Fibroblast of the aortic adventitia (primary cell): ENCODE measurements at places on chromosomes 3 and 15.
A peak's percentile ranks its signal among the peaks of the same experiment; 100 is the strongest.

DNA sequence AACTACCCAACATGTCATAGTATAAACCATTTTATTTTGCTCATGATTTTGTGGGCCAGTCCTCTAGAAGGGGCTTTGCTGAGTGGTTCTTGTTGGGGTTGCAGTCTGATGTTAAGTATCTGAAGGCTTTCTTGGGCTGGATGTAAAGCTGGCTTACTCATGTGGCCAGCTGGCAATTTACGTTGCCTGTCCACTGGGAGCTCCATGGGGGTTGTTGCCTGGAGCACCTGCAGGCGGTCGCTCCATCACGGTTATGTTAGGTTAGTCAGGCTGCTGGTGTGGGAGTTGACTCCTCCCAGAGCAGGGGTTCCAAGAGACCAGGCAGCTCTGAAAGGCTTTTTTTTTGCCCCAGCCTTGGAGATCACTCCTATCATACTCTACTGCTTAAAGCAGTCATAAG lies 98.1 kb downstream of the NR1D2 start:
- DNase-seq = no peak

DNA sequence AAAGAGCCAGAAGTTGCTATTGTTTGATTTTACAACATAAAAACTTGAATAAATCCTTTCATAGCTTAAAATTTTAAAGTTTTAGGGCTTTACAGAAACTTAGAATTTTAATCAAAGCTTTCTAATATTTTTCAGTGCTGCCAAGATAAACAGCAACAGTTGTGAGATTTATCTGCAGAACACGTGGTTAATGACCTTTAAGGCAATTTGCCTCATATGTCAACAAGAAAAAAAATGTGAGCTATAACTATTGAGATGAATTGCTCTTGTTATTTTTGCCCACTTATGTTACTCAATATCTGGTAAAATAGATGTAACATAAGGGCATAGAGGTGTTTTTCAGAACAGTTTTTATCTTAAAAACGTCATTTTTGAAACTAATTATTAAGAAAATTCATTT lies 96.7 kb upstream of the NECTIN3 start:
- DNase-seq = no peak

DNA sequence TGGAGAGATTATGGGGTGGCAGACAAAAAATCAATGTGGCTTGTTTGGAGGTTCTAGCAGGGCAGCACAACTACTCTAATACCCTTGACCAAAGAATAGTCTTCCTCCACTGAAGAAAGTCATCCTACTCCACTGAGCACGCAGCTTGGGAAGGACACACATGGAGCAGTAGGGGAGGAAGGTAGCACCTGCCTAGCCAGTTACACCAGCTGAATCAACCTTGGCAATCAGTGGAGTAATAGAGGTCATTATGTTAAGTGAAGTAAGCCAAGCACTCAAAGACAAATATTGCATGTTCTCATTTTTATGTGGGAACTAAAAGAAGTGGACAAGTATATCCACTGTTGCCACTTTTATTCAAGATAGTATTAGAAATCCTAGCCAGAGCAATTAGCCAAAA lies 555.8 kb upstream of the ALCAM start:
- no peak for DNase-seq

DNA sequence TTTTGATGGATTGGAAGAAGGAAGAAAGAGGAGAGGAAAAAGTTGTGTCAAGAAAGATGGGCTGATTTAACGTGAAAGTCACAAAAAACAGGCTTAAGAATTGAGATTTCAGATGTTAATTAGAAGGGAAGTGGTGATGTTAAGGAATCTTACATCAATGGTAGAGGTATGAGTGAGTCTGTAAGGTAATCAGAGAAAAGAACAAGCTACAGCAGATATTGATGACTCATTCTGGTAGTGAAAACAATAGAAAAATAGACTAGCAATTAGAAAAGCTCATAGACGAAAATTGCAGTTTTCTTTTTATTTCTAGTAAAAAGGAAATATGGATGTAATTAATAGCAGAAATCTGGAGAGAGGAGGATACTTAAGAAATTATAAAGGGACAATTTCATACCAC lies 559.6 kb downstream of the MCTP2 start:
- no peak for DNase-seq

GRCh38 chr3:76871655-76872054 lies 168.2 kb upstream of the ROBO2 start:
- no peak for DNase-seq

DNA sequence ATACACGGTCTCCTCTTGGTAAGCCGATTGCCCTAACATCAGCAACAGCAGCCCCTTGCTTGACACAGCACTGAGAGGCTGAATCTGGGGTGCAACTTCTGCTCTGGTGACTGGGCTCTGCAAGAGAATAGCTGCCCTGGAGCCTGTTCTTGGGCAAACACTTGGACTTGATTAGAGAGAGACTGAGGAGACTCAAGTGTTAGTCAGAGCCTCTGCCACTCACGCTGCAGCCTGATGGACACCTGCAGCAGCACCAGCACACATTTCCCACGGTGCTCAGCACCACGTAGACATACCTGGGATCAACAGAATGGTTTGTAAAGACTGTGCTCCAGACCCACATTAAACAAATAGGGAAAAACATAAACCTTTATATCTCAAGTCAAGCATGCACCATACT lies 35.8 kb upstream of the UMPS start:
- no peak for DNase-seq

- peak; percentile 30 for DNase-seq
Measured at GRCh38 chr3:135860761-135861160, 104.8 kb upstream of the PPP2R3A start.

DNA sequence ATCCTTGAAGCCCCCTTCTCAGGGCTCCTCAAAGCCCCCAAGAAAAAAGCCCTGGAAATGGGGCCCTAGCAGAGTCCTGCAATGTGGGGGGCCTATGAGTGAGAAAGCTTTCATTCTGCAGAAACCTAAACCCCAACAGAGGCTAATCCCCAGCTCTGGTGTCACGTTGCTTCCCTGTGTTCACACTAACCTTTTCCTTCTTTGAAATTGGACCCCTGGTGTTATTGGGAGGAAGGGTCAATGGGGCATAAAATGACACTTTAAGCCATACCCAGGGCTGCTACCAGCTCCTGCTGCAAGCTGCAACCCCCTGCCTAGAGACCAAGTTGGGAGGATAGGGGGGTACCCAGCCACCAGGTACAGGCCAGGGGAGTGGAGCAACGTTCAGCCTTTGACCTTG lies 2.1 kb downstream of the CYP1A2 start:
- DNase-seq = no peak

GRCh38 chr3:126554560-126555525 lies 3.9 kb downstream of the C3orf22 start:
- DNase-seq = no peak

- peak; percentile 54 for DNase-seq
Measured at GRCh38 chr3:49295489-49296058, 18.5 kb upstream of the C3orf62 start.

DNA sequence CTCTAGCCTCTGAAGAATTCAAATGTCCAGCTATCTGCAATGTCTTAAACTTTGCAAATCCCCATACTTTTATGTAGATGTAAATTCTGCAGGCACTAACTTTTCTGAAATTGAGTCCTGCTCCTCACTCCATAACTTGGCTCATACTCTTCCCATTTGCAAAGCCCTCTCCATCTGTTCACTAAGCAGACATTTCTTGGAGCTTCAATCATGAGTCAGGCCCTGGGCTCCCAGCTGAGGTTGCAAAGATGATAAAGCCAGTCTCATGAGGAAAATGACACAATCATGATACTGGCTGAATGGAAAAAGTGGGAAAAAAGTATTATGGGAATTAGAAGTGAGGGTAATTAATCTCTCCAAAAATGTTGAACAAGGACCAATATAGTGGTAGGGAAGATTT lies 507.6 kb downstream of the NR2F2 start:
- peak; percentile 1 for DNase-seq

GRCh38 chr15:22228101-22228762 lies 147.9 kb downstream of the OR4M2 start:
- no peak for DNase-seq

GRCh38 chr3:66242788-66243464 lies 22.1 kb downstream of the SLC25A26 start:
- no peak for DNase-seq

DNA sequence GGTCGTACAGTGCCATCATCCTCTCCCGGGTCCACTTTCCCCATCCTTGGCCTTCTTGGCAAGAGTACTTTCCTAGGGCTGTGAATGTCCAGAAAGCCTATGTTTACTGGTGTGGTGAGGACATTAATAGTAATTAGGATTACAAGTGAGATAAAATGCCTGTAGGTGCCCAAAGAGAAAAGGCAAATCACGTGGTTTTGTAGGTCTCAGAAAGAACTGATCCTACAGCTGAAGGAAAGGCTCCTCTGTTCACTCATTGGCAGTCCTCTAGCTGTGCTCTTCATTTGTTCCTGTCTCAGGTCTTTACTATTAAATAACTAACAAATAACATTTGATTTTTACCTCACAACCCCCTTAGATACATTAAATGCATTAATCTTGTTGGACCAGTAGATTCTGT lies 220.1 kb upstream of the CBLB start:
- DNase-seq = no peak

- no peak for DNase-seq
Measured at GRCh38 chr15:29638781-29639180, 183.5 kb downstream of the TJP1 start.

DNA sequence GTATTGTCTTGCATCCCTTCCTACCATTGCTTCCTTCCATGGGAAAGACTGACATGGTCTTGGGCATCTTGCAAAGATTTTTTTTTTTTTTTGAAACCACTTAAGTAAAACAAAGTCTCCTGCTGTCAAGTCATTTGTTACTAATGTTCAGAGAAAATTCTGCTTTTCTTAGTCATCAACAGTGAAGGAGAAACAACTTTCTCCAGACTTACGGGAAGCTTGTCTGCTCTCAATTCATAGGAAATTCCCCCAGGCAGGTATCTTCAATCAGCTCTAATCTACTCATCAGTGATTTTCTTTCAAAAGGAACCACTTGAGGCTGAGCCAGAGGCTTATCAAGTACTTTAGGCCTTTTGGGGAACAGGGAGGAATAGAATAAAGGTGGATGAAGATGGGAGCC lies 15.9 kb upstream of the DRD3 start:
- no peak for DNase-seq

- peak; percentile 65 for DNase-seq
Measured at GRCh38 chr3:31892916-31893573, 88.0 kb downstream of the OSBPL10 start.

- DNase-seq = no peak
Measured at GRCh38 chr3:138376663-138377062, 28.3 kb downstream of the MRAS start.

- DNase-seq = no peak
Measured at GRCh38 chr3:178703268-178703975, 167.2 kb downstream of the KCNMB2 start.

- DNase-seq = no peak
Measured at GRCh38 chr3:47533481-47533880, 20.0 kb upstream of the ELP6 start.
